ENCODE measurements at places on chromosomes 4 and X. TPM values are rescaled to one million over a fixed set of nuclear protein-coding genes. Genes with fewer than 3 reads are reported as not detected.

USP27X gene
- 7.1 TPM for total RNA-seq

- H3K4me1 ChIP-seq = no peaks in the 10 kb centered on the region
- H3K27me3 ChIP-seq = no peaks in the 10 kb centered on the region
- no peak overlapping the region for H3K4me3 ChIP-seq
- no peaks in the 10 kb centered on the region for H3K36me3 ChIP-seq
These were observed 89.3 kb upstream of the KLF3 start for GRCh38 chr4:38574559-38575333.

DNA sequence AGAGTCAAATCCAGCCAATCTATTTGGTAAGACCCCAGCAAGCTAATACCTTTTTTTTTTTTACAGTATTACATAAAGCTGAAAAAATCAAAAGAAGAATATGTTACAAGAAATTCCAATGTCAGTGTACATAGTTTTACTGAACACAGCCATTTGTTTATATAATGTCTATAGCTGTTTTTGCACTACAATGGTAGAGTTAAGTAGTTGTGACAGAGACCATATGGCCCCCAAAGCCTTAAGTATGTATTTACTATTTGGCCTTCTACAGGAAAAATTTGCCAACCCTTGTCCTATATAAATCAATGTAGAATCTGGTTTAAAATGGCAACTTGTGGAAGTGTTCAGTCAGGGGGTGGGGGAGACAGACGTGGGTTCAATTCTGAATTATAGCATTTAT lies 60.7 kb downstream of the ANTXR2 start:
- no peak overlapping the region for H3K4me3 ChIP-seq
- H3K27me3 ChIP-seq = peaks cover 37% of the 10 kb centered on the region
- no peak for DNase-seq
- H3K27ac ChIP-seq = no peak overlapping the region
- H3K4me1 ChIP-seq = peaks cover 3% of the 10 kb centered on the region

GRCh38 chrX:18855919-18856644 lies 127.8 kb downstream of the PHKA2 start:
- H3K27me3 ChIP-seq = no peaks in the 10 kb centered on the region
- no peak for DNase-seq
- H3K27ac ChIP-seq = peak overlapping the region; percentile 10

DNA sequence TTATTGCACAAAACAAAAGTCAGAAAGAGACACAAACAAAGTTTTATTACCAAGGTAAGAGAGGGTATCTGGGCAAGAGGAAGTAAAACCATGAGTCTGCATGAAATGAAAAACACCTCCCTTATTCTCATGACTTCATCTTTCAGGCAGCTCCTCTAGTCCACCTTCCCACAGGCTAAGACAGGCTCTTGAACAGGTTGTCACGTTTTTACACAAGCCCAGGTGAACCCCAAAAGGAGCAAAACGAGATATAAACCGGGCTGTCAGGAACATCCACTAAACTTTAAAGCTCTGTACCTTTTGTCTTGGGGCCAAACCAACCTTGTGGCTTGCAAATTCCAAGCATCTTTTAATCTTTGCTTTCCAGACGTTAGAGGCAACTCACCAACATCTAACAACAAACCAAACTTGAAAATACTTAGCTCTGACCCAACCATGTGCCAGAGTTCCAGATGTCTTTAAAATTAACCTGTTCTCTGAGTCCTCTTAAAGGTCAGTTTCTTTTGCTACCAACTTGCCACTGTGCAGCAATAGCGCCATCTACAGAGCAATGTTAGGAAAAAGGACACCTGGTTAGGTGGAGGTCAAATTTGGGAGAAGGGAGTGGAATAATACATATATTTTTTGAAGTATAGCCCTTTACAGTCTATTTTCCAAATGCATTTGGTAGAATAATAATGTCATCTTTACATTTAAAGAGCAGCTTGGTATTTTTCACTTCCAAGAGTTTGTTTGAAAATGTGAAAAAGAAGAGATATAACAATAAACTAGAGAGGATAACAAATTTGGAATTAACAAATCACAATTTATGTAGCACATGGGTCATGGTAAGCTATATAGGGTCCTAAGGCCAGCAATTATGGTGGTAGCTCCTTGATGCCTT lies 73.1 kb downstream of the QRFPR start:
- no peaks in the 10 kb centered on the region for H3K36me3 ChIP-seq
- no peak overlapping the region for H3K27ac ChIP-seq
- peaks cover 6% of the 10 kb centered on the region for H3K4me1 ChIP-seq
- H3K27me3 ChIP-seq = no peaks in the 10 kb centered on the region
- peak; percentile 75 for DNase-seq
- H3K4me3 ChIP-seq = no peak overlapping the region

GRCh38 chr4:107468812-107469211 lies 251.2 kb downstream of the PAPSS1 start:
- H3K4me3 ChIP-seq = no peak overlapping the region
- no peaks in the 10 kb centered on the region for H3K27me3 ChIP-seq
- H3K36me3 ChIP-seq = no peaks in the 10 kb centered on the region

- H3K4me3 ChIP-seq = no peak overlapping the region
- H3K27ac ChIP-seq = no peak overlapping the region
- no peaks in the 10 kb centered on the region for H3K27me3 ChIP-seq
These were observed 41.8 kb upstream of the TXK start for GRCh38 chr4:48175806-48176205.

DNA sequence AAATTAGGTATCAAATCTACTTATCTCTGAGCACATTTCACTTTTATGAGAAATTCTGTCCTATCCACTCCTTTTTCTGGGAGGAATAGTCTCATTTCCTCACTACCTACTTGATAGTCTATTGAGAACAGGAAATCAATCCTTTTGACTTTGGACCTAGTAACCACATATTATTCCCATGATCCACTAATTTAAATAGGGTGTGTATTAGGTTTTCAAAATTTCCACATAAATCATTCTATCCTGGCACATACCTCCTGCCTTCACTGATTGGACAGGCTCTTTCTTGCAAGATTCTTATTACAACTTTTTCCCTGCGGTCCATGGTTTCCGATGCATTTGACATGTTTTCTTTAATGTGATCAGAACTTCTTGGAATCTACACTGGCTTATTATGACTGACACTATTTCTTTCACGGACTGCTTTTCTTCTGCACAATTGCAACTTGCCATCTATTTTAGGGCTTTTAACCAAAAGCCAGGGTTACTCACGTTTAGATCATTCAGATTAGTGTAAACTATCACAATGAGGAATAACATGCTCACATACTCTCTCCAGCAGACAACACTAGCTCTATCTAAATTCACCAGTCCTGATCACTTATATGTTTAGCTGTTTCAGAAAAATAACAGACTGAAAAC lies 419.9 kb upstream of the SLIT2 start:
- no peaks in the 10 kb centered on the region for H3K36me3 ChIP-seq
- no peak for DNase-seq
- peaks cover 5% of the 10 kb centered on the region for H3K4me1 ChIP-seq
- no peak overlapping the region for H3K4me3 ChIP-seq
- H3K27ac ChIP-seq = no peak overlapping the region
- no peaks in the 10 kb centered on the region for H3K27me3 ChIP-seq

- H3K4me3 ChIP-seq = no peak overlapping the region
- no peak for DNase-seq
- no peaks in the 10 kb centered on the region for H3K4me1 ChIP-seq
- H3K36me3 ChIP-seq = no peaks in the 10 kb centered on the region
These were observed 169.7 kb downstream of the PDHA2 start for GRCh38 chr4:96009427-96010119.

- no peak overlapping the region for H3K27ac ChIP-seq
- no peaks in the 10 kb centered on the region for H3K4me1 ChIP-seq
- no peaks in the 10 kb centered on the region for H3K36me3 ChIP-seq
- no peak overlapping the region for H3K4me3 ChIP-seq
These were observed 34.0 kb upstream of the BCOR start for GRCh38 chrX:40131654-40132337.

GRCh38 chr4:99885063-99885664 lies 9.1 kb downstream of the LAMTOR3 start:
- peaks cover 5% of the 10 kb centered on the region for H3K4me1 ChIP-seq
- no peak overlapping the region for H3K27ac ChIP-seq
- H3K27me3 ChIP-seq = no peaks in the 10 kb centered on the region
- peak; percentile 49 for DNase-seq

DNA sequence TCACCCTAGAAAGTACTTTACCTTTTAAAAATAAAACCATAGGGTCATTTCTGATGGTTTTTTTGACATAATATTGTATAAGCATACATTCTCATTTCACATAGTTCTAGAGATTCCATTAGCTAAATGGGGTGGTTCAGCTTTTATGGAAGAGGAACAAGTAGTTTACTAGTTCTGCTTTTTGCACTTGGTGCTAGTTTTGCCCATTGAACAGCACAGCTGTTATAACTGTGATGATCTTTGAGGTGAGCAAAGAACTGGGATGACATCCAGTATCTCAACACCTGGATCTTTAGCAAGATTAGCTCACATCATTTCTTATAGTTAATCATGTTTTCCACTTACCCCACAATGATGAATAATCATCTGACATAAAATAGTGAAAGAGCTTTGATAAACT lies 40.9 kb downstream of the MOB1B start:
- no peaks in the 10 kb centered on the region for H3K27me3 ChIP-seq
- no peak overlapping the region for H3K4me3 ChIP-seq
- DNase-seq = no peak
- H3K4me1 ChIP-seq = no peaks in the 10 kb centered on the region
- H3K27ac ChIP-seq = no peak overlapping the region

GRCh38 chr4:6011686-6012085 lies 6.5 kb downstream of the C4orf50 start:
- H3K4me1 ChIP-seq = no peaks in the 10 kb centered on the region
- H3K27ac ChIP-seq = no peak overlapping the region
- H3K4me3 ChIP-seq = no peak overlapping the region
- no peaks in the 10 kb centered on the region for H3K36me3 ChIP-seq
- peak; percentile 59 for DNase-seq

GRCh38 chrX:46582966-46583365 lies 9.4 kb downstream of the CHST7 start:
- H3K27me3 ChIP-seq = no peaks in the 10 kb centered on the region
- DNase-seq = no peak
- H3K27ac ChIP-seq = peak overlapping the region; percentile 66
- H3K36me3 ChIP-seq = no peaks in the 10 kb centered on the region
- H3K4me1 ChIP-seq = no peaks in the 10 kb centered on the region
- no peak overlapping the region for H3K4me3 ChIP-seq

KCTD8 gene
- total RNA-seq = 0.88 TPM

IGSF1 gene
- 10.5 TPM for total RNA-seq

DNA sequence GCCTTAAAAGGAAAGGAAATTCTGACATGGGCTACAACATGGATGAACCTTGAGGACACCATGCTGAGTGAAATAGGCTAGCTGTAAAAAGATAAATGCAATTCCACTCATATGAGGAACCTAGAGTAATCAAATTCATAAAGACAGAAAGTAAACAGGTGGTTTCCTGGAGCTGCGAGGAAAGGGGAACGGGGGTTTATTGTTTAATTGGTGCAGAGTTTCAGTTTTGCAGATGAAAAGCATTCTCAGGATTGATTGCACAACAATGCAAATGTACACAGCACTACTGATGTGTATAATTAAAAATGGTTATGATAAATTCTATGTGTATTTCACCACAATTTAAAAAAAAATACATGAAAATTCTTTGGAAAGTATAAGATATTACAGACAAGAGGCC lies 24.0 kb downstream of the PLRG1 start:
- no peaks in the 10 kb centered on the region for H3K27me3 ChIP-seq
- DNase-seq = no peak
- H3K4me1 ChIP-seq = no peaks in the 10 kb centered on the region
- H3K36me3 ChIP-seq = no peaks in the 10 kb centered on the region
- H3K4me3 ChIP-seq = no peak overlapping the region
- no peak overlapping the region for H3K27ac ChIP-seq

DNA sequence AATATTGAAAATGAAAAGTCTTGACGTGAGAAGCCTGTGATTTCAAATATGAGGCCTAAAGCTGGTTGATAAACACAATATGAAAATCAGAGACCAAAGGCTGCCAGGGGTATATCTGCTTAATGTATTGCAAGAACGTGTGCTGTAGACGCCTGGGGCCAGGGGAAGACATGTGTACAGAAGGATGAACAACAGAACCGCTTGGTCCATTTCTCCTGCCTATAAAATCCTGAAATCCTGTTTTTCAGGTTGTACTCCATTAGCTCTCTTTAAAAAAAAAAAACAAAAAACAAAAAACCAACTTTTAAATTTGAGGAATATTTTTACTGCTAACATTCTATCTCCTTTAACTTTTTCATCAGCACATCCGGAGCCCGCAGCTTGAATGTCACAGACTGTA lies 109.2 kb downstream of the STOX2 start:
- no peak overlapping the region for H3K4me3 ChIP-seq
- H3K4me1 ChIP-seq = no peaks in the 10 kb centered on the region
- no peak overlapping the region for H3K27ac ChIP-seq
- DNase-seq = no peak
- H3K36me3 ChIP-seq = no peaks in the 10 kb centered on the region

GABRG1 gene
- total RNA-seq = 0.09 TPM

All from endodermal cell (in vitro differentiated cells).